NCI-H1436 treated with DMSO at 0.1 percent for 48 hours (cell line): ENCODE measurements at places on chromosomes 11 and 22.

- DNase-seq: no peak
Measured at GRCh38 chr11:60781286-60781980, 3.7 kb upstream of the MS4A10 start.

DNA sequence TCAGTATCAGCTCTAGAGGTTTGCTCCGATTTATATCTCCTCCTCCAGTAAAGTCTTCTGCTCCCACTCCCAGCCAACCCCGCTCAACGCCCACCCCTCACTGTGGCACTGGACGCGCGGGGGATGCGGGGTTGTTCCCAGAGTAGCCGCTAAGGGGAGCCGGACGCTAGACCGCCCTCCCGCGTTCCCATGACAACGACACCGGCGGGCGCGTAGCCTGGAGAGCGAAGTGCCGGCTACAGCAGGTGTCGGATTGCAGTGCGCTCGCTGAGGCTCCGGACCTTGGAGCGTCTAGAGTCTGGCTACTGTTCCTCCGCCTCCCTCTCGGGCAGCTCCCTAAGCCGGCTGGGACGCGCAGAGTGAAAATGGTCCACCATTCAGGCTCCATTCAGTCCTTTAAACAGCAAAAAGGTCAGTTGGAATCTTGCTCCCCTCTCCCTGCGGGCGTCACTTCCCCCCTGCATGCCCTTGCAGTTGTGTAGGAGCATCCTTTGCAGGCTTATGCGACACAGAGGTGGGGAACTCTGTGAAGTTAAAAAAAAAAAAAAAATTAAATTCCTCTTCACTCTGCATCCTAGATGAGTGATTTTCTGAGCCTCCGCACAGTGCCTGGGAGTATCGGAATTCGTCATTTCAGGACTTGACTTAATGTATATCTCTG lies at the start of gene ANO3:
TSS of gene ANO3 (plus strand) at position 220 of the 661 bp plus-strand sequence. CDS start at position 366, 146 bp downstream.
- DNase-seq: no peak

GRCh38 chr11:72574548-72575460 lies 99.4 kb downstream of the PDE2A start:
- no peak for DNase-seq

GRCh38 chr11:64052938-64053622 lies 17.3 kb downstream of the FLRT1 start:
- no peak for DNase-seq

- no peak for DNase-seq
Measured at GRCh38 chr11:45983471-45983845, 61.0 kb downstream of the LARGE2 start.

DNA sequence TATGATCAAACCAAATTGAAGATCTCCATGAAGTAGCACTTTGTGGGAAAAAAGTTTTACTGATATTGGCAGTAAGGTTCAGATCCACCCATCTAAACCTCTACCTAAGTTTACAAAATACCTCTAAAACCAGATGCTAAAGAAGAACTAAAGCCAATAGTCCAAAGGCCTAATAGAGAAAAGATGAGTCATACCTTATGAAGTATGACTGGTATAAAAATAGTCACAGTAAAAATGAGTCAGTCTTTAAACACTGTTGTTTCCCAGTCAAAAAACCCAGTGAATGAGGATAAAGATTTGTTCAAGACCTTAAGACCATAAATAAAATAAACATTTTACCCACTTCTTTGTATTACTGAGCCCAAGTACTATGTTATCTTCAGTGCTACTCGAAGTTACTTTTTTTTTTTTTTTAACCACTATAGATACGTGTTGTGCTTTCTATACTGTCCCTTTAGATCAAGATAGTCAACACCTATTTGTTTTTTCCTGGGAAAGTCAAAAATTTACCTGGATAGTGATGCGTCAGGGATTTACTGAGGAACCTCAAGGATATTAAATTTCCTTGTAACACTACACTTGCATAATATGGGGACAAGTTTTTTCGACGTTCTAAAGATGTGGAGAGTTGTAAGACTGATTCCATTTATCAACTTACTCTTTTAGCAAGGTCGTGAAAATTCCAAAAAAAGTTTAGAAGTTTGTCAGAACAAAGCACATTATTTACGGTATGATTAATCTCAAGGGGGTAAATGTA lies 87.3 kb downstream of the CCDC73 start:
- no peak for DNase-seq

GRCh38 chr22:16961477-16962186 lies 46.4 kb downstream of the GAB4 start:
- no peak for DNase-seq
